ENCODE measurements at places on chromosomes 6 and 20. TPM values are rescaled to one million over a fixed set of nuclear protein-coding genes. Genes with fewer than 3 reads are reported as not detected.

ZFP57 gene
- not detected for polyA plus RNA-seq

DNA sequence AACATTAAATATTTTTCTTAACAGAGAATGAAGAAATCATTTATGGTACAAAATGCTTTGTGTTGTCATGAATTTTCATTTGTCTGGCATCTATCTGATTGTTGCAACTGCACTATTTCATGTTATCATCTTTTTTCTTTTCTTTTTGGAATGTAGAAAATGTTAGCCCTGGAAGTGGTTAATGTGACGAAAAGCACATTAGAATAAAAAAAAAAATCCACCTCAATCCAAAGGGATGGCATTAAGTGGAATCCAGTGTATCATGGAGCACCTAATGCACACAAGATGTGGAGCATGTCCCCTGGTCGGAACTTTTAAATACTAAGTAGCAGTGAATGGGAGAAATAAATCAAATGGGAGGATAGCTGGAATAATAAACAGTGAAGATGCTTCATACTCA is 172.9 kb upstream of the MCHR2 start:
- H3K4me1 ChIP-seq: no peaks in the 10 kb centered on the region
- H3K4me3 ChIP-seq: no peak overlapping the region
- H3K36me3 ChIP-seq: no peaks in the 10 kb centered on the region
- H3K27me3 ChIP-seq: no peaks in the 10 kb centered on the region

DNA sequence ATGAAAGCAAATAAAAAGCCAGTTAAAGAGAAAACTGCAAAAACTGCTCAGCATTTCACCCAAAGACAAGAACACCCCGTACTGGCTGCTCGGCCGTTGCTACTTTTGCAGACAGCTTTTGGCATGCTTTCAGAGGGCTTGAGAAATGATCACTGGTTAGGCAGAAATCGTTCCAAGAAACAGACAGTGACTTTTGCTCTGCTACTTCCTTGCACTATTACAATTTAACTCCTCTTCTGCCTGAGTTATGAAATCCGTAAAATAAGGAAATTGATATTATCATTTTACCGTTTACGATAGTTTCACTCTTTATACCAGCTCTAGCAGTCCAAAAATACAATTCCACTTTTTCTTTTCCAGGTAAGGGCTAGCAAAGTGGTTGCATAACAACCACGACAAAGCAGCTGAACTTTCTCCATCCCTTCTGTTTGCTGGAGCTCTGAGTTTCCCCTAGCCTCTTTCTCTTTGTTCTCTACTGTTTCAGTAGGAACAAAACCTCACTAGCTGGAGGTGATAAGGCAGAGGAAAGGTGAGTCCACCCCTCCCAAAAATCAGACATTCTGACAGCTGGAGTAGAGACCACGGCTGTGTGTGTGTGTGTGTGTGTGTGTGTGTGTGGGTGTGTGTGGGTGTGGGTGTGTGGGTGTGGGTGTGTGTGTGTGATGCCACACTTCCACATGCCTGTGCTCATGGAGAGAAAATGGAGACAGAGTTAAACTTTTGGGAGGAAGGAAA is 191.8 kb upstream of the RREB1 start:
- H3K27ac ChIP-seq: peak overlapping the region; percentile 62
- peaks cover 47% of the 10 kb centered on the region for H3K4me1 ChIP-seq
- H3K36me3 ChIP-seq: no peaks in the 10 kb centered on the region
- no peak for DNase-seq

- H3K36me3 ChIP-seq: no peaks in the 10 kb centered on the region
- H3K4me1 ChIP-seq: no peaks in the 10 kb centered on the region
- H3K27ac ChIP-seq: no peak overlapping the region
- no peaks in the 10 kb centered on the region for H3K27me3 ChIP-seq
- no peak for DNase-seq
- H3K4me3 ChIP-seq: no peak overlapping the region
Measured at GRCh38 chr20:12306107-12306506, 388.4 kb downstream of the BTBD3 start.

DNA sequence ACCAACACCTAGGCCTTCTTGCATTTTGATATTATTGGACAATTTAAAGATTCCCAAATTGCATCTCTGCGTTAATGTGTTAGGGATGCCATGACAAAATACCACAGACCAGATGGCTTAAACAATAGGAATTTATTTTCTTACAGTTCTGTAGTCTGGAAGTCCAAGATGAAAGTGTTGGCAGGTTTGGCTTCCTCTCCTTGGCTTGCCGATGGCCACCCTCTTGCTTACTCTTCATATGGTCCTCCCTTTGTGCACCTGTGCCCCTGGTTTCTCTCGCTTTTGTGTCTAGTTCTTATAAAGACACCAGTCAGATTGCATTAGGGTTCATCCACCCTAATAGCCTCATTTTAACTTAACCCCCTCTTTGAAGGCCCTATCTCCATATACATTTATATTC is 842.4 kb upstream of the FLRT3 start:
- H3K4me1 ChIP-seq: no peaks in the 10 kb centered on the region
- no peaks in the 10 kb centered on the region for H3K36me3 ChIP-seq
- DNase-seq: no peak
